PC-9 (cell line): ENCODE measurements at places on chromosomes 2 and 18.

DNA sequence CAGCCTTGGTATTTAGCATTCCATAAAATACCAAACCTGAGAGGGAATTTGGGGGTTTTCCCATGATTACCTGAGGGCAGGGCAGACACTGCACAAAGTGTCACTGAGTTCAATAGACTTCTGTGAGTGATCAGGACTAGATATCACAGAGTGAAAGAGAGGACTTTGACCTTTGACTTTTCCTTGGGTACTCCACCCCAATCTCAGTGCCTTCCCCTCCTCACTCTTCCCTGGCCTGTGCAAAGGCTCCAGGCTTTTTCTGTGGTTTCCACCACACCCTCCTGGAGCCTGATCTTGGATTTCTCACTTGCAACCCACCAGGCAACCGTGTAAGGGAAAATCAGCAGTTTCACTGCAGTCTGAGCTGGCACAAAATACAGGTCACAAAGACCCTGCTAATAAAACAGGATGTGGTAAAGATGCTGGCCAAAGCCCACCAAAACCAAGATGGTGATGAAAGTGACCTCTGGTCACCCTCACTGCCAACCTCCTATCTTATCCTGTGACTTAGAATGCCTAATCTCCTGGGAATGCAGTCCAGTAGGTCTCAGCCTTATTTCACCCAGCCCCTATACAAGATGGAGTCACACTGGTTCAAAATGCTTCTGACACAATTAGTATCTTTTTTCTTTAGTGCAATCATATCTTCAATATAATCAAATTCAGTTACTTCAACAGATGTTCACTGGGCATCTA, 64.0 kb downstream of the BOD1L2 start:
- H3K4me1 ChIP-seq: peaks cover 58% of the 10 kb centered on the region
- no peaks in the 10 kb centered on the region for H3K27me3 ChIP-seq
- DNase-seq: peak; percentile 52
- no peaks in the 10 kb centered on the region for H3K36me3 ChIP-seq

DNA sequence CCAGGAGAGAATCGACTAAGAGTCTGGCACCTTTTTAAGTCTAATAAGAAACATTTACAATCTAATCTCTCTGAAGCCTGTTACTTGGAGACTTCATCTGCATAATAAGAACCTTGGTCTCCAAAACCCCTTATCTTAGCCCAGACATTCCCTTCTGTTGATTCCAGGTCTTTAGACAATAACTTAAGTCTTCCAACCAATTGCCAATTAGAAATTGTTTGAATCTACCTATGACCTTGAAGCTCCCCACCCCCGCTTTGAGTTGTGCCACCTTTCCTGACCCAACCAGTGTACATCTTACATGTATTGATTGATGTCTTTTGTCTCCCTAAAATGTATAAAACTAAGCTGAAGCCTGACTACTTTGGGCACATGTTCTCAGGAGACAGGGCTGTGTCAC, 49.5 kb upstream of the DTNA start:
- H3K27ac ChIP-seq: no peak overlapping the region

DNA sequence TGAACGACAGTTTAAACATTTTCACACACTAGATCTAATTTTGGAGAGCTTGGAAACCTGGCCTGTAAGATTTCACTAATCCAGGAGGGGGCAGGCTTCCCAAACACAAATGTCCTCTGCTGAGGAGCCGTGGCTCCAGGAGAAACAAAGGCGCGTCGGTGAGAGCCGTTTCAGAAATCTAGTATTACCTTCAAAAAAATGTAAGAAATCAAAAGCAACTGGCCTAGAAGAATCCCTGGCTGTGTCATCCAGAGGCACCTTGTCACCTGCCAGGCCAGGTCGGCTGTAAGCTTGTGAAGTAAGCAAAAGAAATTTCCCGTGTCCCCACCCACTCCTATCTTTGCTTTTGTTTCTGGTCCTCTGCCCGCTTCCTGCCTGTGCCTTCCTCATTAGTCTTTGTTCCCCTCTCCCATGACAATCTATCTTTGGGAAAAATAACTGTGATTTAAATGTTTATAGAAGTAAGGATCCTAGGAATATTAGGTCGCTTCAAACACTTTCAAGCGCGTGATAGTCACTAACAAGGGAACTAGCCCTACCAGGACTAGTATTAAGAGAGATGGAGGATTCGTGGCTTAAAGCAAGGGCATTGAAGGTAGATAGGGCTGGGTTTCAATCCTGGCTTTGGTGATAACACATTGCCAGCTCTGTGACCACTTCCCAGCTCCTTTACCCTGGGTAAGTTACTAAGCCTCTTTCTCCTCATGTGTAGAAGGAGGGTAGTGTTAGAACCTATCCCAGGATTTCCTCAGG, 99.5 kb upstream of the STK39 start:
- no peaks in the 10 kb centered on the region for H3K4me1 ChIP-seq
- H3K36me3 ChIP-seq: no peaks in the 10 kb centered on the region
- H3K27ac ChIP-seq: no peak overlapping the region
- peak overlapping the region; percentile 51; the same call in 1 of the 2 replicates for H3K4me3 ChIP-seq

GRCh38 chr2:231717281-231718171, 9.2 kb downstream of the PTMA start:
- H3K4me1 ChIP-seq: peaks cover 16% of the 10 kb centered on the region
- peak overlapping the region; percentile 17; the same call in 1 of the 2 replicates for H3K27ac ChIP-seq
- peak; percentile 44 for DNase-seq
- peaks cover 4% of the 10 kb centered on the region for H3K36me3 ChIP-seq
- no peaks in the 10 kb centered on the region for H3K27me3 ChIP-seq

GRCh38 chr2:227846831-227847230, 24.6 kb upstream of the DAW1 start:
- H3K27me3 ChIP-seq: no peaks in the 10 kb centered on the region
- DNase-seq: no peak
- no peak overlapping the region for H3K27ac ChIP-seq
- no peaks in the 10 kb centered on the region for H3K36me3 ChIP-seq

GRCh38 chr2:121670181-121670580, 20.9 kb upstream of the CLASP1 start:
- DNase-seq: no peak
- no peaks in the 10 kb centered on the region for H3K36me3 ChIP-seq
- H3K27ac ChIP-seq: no peak overlapping the region
- H3K4me1 ChIP-seq: no peaks in the 10 kb centered on the region
- no peaks in the 10 kb centered on the region for H3K27me3 ChIP-seq
- H3K4me3 ChIP-seq: no peak overlapping the region

DNA sequence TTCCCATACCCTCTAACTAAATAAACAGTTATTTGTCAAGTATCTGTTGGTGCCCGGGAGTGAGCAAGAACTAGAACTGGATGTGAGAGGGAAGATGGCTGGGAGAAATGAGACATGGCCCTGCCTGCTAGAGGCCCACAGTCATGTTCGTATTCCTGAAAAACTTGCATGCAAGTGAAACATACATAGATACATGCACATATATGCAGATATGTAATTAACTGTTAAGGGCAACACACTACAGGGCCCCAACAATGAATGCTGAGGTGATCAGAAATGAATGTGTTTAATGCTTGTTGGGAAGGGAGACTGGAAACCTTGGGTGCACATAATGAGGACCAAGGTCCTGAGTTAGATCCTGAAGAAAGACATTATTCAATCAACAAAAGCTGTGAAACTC, 49.8 kb downstream of the ADD2 start:
- no peak overlapping the region for H3K27ac ChIP-seq
- no peaks in the 10 kb centered on the region for H3K36me3 ChIP-seq
- H3K4me3 ChIP-seq: no peak overlapping the region
- no peak for DNase-seq

DNA sequence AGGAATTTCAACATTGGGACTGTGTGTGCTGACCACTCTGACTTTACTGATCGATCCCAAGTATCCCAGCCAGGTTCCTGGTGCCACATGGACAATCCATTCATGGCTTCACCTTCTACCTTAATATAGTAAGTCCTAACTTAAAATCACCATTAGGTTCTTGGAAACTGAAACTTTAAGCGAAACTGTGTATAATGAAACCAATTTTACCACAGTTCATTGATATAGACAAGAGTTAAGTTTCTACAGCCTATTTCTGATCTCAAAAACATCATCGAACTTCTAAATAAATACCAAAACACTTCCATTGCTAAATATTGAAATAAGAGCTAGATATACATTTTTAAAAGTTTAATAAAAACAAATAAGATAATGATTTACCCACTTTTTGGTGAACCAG, 4.4 kb upstream of the EXOC6B start:
- H3K27me3 ChIP-seq: no peaks in the 10 kb centered on the region
- no peak overlapping the region for H3K27ac ChIP-seq
- H3K4me3 ChIP-seq: no peak overlapping the region
- H3K4me1 ChIP-seq: peaks cover 38% of the 10 kb centered on the region
- H3K36me3 ChIP-seq: no peaks in the 10 kb centered on the region
- no peak for DNase-seq

- no peak overlapping the region for H3K4me3 ChIP-seq
- no peaks in the 10 kb centered on the region for H3K4me1 ChIP-seq
- DNase-seq: no peak
Observed at GRCh38 chr2:134181219-134181618, 72.7 kb upstream of the MGAT5 start.

DNA sequence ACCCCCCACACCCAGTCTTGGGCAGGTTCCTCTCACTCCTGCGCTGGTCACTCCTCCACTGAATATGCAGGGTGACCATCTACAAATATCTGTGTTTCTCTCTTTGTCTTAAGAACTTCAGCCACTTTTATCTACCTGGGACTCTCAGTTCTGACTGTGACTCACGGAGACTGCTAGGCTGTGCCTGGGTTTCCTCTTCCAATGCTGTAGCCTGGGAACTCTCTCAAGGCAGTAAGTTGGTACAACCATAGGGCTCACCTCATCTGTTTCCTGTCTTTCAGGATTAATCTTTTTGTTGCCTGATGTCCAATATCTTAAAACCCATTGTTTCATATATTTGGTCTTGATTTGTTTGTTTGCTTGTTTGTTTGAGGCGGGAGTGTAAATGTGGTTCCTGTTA, 47.2 kb upstream of the ZNF396 start:
- no peak overlapping the region for H3K4me3 ChIP-seq
- no peaks in the 10 kb centered on the region for H3K4me1 ChIP-seq
- H3K36me3 ChIP-seq: no peaks in the 10 kb centered on the region
- no peak overlapping the region for H3K27ac ChIP-seq
- no peak for DNase-seq

DNA sequence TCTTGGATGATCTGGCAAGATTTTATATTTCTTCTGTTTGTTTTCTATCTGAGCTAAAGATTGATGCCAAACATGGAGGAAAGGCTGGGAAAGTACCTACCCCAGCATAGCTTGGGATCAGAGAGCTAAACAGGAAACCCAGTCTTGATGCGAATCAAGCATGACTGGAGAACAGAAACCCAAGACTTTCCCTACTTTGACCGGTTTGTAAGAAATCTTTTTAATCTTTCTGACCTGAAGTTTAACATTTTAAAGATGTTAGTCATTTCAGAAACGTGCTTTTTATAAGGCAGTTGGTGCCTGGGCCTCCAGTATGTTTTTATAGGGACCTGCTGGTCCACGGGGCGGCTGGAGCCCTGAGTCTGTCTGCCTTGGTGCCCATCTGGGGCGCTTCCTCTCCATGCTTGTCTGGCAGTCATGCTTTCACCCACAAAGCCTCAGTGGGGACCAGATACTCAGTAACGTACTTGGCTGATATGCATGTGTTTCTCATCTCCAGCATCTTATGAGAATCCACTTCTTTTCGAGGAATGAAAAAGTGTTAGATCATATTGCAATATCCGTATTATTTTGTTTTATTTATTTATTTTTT, 266.5 kb downstream of the PTGR3 start:
- H3K4me3 ChIP-seq: no peak overlapping the region
- H3K27me3 ChIP-seq: no peaks in the 10 kb centered on the region
- H3K27ac ChIP-seq: no peak overlapping the region

GRCh38 chr18:56934131-56934530, 212.8 kb upstream of the BOD1L2 start:
- DNase-seq: no peak
- H3K27ac ChIP-seq: no peak overlapping the region
- no peak overlapping the region for H3K4me3 ChIP-seq
- H3K4me1 ChIP-seq: no peaks in the 10 kb centered on the region
- no peaks in the 10 kb centered on the region for H3K36me3 ChIP-seq

- no peak overlapping the region for H3K27ac ChIP-seq
- H3K4me3 ChIP-seq: no peak overlapping the region
- no peaks in the 10 kb centered on the region for H3K36me3 ChIP-seq
- H3K27me3 ChIP-seq: no peaks in the 10 kb centered on the region
Observed at GRCh38 chr2:17057109-17058017, 391.7 kb upstream of the CYRIA start.

DNA sequence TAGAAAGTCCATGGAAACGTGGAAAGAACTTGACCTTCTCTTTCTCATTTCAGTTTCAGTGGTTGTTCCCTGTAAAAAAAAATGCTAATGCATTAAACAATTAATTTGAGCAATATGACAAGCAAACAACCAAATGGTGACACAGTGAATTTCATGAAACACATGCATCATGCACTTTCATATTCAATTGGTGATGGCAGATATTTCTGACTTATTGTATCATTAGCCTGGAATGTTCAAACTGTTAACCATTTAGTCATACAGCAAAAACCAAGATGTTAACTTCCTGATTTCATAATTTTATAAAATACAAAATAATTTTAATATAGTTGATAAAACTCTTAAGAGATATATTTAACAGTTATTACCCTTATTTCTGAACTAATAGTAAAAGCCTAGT, 85.5 kb downstream of the SCN1A start:
- H3K27me3 ChIP-seq: no peaks in the 10 kb centered on the region
- no peaks in the 10 kb centered on the region for H3K36me3 ChIP-seq
- no peak overlapping the region for H3K4me3 ChIP-seq
- H3K27ac ChIP-seq: no peak overlapping the region

- no peaks in the 10 kb centered on the region for H3K27me3 ChIP-seq
- H3K4me3 ChIP-seq: no peak overlapping the region
- no peak for DNase-seq
- peaks cover 15% of the 10 kb centered on the region for H3K4me1 ChIP-seq
- H3K27ac ChIP-seq: no peak overlapping the region
Observed at GRCh38 chr2:44237221-44237620, 38.1 kb upstream of the SLC3A1 start.

DNA sequence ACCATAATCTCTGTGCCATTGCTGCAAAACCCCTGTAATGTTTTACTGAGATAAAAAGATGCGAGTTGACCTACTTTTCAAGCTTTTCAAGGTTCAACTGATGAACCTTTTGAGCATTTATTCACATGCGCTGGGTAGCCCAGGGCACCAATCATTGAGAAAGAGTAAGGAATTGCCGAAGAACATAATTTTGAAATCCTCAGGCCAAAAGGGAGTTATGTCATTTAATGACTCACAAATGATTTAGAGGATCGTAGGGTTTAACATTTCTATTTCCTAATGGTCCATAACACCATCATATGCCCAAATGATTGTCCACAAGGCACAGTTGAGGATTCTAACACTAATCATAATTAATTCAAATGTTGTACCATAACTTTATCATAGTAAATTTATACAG, 20.2 kb upstream of the DLX1 start:
- DNase-seq: no peak
- H3K27ac ChIP-seq: no peak overlapping the region
- H3K4me3 ChIP-seq: no peak overlapping the region

DNA sequence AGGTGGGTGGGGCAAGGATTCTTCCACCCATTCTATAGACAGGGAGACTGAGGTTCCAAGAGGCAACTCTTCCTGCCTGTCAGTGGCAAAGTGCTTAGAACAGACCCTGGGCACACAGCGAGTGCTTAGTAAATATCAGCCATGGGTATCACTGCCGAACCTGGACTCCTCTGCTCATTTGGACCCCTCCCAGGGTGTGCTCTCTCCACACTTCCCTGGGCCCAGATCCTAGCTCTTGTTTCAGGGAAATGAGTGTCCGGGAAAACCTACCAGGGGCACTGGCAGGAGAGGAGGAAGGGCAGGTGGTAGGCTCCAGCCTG, 136.3 kb downstream of the CYP26B1 start:
- H3K4me1 ChIP-seq: no peaks in the 10 kb centered on the region
- no peaks in the 10 kb centered on the region for H3K36me3 ChIP-seq
- peaks cover 3% of the 10 kb centered on the region; the same call in 1 of the 2 replicates for H3K27me3 ChIP-seq
- H3K27ac ChIP-seq: no peak overlapping the region
- no peak overlapping the region for H3K4me3 ChIP-seq
